ENCODE measurements at places on chromosomes 5 and 9. TPM values are rescaled to one million over a fixed set of nuclear protein-coding genes. Genes with fewer than 3 reads are reported as not detected.

GRCh38 chr9:111842313-111842712 lies 47.6 kb upstream of the SHOC1 start:
- no peak for DNase-seq

DNA sequence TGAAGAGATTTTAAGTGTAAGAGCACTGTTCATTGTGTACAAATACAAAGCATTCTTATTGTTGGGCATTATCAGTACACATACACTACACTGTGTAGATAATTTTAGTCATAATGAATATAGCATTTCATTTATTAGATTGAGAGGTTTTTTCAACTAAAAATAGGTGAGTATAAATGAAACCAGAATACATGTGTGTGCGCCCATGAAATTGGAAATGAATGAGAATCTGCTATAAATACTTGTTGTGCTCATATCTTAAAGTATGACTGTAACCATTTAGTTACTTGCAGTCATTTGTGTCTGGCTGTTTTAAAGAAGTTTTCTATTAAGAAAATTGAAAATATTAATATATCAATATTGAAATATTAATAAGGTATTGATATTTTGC lies 189.0 kb upstream of the MEF2C start:
- DNase-seq, result no peak

Gene HSDL2
- 20.9 TPM for total RNA-seq

Gene FAXDC2
- 2.9 TPM for total RNA-seq

Gene CMYA5
- total RNA-seq, result 0.73 TPM

Gene ARHGEF37
- 2.3 TPM for total RNA-seq

Gene IL17B
- not detected for total RNA-seq

Data from neural crest cell (in vitro differentiated cells).